ENCODE measurements at places on chromosomes 13 and 19.

GRCh38 chr19:48806818-48807589 lies 3.8 kb downstream of the BCAT2 start:
- DNase-seq: no peak

- DNase-seq: no peak
Measured at GRCh38 chr19:39423258-39424086, 11.0 kb downstream of the PLEKHG2 start.

DNA sequence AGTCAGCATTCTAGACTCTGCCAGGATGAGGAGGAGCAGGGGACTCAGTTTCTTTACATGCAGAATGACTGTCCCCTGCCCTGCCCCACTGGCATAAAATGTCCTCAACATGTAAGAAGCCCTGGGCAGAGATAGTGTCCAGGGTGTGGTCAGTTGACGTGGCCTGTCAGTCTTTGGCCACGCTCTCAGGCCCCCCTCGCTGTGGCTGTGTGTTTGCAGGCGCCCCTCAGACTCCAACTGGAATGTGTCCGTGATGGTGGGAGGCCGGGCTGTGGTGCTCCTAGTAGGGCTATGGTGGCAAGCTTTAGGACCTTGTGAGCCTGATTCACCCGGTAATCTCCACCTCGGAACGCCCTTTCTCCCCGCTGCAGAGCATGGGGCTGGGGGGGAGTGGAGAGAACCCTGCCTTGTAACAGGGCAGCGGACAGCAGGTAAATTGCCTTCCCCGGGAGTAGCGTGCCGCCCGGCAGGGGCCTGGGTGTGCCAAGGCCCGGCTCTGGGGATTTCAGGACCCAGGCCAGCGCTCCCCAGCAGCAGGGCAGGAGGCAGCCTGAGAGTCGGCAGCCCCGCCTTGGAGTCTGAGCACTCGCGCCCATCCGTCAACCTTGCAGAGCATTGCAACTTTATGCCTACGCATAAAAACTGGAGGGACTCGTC lies 62.3 kb downstream of the CHST8 start:
- DNase-seq: no peak

GRCh38 chr19:10505583-10506229 lies 2.5 kb upstream of the KEAP1 start:
- DNase-seq: peak; percentile 78

GRCh38 chr13:102626928-102627327 lies 30.1 kb downstream of the TPP2 start:
- DNase-seq: no peak

DNA sequence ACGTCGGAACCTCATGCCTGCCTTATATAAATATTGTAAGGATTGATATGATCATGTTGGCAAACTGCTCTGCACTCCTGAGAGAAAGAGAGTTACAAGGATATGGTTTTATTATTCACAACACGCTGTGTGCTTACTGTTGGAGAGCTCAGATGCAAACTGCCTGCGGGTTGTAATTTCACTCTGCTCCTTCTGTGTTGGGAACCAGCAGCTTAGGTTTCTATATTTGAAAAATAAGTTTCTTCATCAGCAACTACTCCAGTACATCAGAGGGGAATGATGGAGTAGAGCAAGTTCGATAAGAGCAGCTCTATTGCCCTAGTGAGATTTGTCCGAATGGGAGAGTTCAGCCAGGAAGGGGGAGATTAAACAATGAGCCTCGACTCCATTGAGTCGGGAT lies 106.9 kb upstream of the UBL3 start:
- no peak for DNase-seq

- no peak for DNase-seq
Measured at GRCh38 chr13:112951674-112952371, 17.2 kb upstream of the MCF2L start.

DNA sequence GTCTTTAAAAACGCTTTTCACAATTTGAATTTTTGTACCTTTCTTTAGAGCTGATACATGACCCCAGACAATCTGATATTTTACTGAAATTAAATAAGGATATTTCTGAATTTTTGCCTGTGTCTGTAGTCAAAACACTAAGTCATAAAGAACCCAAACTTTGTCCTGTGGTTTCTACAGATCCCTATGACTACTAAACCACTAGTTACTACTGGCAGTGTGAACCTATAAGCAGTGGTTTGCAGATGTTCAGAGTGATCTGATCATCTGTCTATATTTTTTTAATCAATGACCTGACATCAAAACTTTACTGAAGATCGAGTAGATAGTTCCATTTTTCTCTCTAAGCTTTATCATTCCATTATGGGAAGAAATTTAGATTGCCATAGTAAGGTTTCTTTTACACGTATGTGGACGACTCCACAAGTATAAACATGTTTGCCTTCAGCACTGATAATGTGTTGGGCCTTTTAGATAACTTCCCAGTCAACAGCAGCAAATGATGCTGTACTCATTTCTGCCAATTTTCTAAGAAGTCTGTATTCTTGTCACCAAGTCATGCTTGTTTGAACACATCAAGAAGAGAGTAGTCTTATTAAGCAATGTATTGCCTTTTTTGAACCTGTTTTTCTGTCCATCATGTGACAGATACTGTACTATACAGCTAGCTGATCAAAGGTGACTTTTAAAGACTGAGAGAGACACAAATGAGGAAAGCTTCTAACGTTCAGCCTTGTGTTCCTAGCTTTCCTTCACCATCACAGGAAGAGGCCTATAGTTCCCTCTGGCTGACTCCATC lies 21.8 kb downstream of the POLR1D start:
- DNase-seq: no peak

GRCh38 chr13:30103161-30103840 lies 204.1 kb downstream of the KATNAL1 start:
- no peak for DNase-seq

DNA sequence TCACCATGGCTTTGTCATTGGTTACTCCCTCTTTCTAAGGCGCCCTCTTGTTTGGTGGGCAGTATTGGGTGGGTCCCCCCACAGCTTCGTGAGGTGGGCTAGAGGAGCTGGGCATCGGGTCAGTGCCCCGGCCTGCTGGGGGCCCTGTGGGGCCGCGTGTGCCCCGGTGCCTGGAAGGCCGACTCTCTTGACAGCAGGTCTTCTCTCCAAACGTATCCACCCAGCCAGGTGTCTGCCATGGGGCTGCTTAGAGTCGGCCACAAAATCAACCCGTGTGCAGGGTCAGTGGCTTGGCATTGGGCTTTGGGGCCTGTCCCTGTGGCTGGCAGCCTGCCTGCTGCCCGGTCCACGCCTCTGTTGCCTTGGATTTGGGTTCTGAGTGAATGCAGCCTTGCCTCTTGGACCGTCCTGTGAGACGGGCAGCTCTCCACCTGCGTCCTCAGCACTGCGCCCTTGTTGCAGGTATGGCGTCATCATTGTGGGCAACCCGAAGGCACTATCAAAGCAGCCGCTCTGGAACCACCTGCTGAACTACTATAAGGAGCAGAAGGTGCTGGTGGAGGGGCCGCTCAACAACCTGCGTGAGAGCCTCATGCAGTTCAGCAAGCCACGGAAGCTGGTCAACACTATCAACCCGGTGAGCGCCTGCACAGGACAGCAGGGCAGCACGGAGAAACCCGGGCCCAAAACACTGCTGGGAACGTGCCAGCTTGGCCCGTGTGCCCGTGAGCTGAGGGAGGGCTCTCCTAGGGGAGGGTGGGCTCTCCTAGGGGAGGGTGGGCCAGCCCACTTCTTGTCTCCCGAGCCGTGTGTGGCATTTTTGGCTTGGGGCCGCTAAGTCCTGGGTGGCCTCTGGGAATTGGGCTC lies 31.4 kb downstream of the UPF1 start:
- no peak for DNase-seq

DNA sequence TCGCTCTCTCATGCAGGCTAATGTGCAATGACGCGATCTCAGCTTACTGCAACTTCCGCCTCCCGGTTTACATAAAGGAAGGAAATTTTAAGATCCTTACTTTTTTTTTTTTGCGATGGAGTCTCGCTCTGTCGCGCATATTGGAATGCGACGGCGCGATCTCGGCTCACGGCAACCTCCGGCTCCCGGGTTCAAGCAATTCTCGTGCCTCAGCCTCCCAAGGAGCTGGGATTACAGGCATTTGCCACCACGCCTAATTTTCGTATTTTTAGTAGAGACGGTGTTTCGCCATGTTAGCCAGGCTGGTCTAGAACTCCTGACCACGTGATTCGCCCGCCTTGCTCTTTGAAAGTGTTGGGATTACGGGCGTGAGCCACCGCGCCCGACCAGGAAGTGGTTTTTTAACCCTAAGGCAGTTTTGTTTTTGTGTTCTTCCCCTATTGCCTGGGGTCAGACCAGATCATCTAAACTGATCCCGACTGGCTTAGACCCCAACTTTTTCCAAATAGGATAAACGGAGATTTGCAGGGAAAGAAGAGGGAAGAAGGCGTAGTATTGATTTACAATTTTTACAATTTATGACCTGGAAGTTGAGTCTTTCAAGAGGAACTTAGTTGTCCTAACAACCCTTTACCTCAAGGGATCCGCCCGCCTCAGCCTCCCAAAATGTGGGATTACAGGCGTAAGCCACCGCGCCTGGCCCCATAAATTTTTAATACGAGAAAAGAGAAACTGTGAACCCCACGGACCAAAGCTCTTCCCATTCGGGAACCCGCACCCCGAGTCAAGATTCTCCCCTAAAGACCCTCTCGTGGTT lies 142.0 kb downstream of the ZNF737 start:
- no peak for DNase-seq

DNA sequence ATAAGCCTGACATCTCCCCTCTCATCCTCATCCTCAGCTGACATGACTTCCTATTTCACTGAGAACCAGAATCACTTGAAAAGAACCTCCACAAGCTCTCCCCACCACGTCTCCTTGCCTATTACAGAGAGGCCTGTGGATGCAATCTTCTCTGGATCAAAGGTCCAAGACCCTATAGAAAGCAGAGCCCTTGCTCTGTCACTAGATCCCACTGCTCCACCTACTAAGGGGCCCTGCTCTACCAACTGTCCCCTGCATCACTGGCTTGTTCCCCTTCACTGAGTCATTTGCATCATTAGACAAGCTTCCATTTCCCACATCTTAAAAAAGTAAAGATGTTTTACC lies 40.8 kb downstream of the RCBTB2 start:
- DNase-seq: no peak

DNA sequence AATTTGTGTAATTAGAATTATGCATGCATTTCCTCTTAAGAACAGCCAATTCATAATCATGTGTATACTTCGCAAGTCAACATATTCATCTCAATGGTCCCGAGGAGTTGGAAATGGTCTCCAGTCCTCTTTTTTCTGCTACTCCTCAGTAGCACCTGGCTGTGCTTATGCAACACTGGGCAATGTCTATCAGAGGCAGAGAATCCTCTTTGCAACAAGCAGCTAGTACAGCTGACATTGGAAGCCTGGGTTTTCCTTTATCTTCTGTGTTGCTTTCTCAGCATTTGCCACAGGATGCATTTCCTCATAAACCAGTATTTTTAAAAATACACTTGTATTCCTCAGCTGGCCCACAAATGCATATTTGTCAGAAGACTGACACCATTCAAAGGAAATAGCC lies 405.3 kb upstream of the GPC6 start:
- no peak for DNase-seq

- DNase-seq: no peak
Measured at GRCh38 chr19:48271531-48272151, 1.8 kb downstream of the ZNF114 start.

DNA sequence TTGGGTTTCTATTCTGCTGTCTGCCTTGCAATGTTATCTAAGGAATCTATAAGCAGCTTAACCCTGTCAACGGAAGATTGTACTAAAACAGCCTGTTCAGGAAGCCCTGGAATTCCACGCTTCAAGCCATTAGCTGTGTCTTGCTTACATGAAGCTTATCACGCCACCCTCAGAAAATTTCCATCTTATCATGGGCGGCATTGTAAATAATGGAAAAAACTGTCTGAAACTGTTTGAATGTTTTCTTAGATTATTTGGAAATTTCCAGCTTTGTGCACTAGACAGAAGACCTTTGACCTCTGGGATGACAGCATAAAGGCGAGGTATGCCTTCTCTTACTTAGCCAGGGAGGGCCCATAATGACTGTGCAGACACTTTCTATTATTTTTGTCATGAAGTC lies 319.7 kb downstream of the KCNRG start:
- no peak for DNase-seq

GRCh38 chr13:30128095-30128494 lies 179.3 kb downstream of the KATNAL1 start:
- DNase-seq: no peak

DNA sequence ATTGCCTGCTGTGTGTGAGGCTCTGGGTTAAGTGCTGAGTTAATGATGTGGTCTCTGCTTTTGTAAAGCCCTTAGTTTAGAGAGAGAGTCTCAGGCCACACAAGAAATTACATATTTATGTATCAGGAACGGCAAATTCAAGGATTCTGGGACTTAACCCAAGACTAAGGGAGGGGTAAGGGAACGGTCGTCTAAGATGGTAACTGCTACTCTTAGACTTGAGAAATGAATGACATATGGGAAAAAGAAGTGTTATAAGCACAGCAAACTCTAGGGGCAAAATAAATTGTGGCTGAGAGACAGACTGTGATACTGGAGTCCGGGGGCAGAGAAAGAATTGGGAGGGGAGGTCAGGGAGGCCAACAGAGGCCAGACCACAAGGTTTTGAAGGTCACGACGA lies 10.2 kb downstream of the VSIG10L start:
- DNase-seq: no peak

GRCh38 chr13:30870049-30870884 lies 35.8 kb upstream of the MEDAG start:
- DNase-seq: no peak

DNA sequence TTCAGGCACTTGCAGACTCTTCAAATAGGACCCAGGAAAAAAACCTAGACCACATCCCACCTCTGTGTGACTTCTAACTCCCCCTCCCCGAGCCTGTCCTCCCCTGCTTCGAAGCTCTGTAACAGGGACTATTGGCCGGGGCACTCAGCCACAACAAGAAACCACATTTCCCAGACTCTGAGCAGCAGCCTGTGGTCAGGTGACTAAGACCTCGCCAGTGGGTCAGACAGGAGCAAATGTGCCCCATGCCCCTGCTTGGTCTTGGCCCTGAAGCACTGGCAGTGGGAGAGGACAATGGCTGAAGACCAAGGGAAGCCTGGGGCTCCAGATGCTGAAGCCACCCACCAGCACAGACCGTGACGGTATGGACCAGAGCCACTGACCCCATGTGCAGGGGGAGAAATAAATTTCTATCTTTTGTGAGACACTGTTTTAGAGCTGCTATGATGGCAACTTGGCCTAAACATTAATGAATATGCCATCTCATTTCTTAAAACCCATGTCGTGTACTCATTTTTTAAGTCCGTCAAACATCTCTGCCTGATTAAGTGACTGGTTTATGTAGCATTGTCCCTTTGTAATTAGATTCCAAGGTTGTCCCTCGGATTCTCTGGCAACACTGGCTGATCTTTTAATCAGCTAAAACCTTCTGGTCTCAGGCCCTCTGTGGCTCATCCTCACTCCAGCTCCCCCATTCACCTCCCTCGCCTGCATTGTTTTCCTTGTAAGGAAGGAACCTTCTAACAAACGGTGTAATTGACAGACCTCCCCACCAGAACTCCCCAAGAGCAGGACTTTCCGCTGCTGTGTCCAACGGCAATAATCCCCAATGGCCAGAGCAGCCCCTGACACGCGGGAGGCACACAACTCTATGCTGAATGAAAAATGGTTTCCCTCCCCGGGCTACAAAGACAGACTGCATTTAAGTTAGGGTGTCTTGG lies 98.4 kb downstream of the STK24 start:
- DNase-seq: no peak

Data from naive thymus-derived CD8-positive, alpha-beta T cell (primary cell).